IPS DF 6.9 (cell line): ENCODE measurements at places on chromosomes 1 and 21.

DNA sequence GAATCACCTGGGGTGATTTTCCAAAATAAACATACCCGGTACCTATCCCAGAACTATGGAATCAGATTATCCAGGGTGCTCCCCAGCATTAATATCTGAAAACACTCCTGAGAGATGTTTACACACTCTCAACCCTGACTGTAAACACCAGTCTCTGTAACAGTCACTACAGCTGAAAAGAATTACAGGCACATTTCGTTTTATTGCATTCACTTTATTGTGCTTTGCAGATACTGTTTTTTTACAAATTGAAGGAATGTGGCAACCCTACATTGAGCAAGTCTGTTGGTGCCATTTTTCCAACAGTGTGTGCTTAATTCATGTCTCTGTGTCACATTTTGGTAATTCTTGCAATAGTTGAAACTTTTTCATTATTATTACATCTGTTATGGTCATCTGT lies 31.8 kb downstream of the HSF2BP start:
- DNase-seq, result no peak

- no peak for DNase-seq
These were observed 195.2 kb upstream of the RAB4A start for GRCh38 chr1:229075716-229076115.

DNA sequence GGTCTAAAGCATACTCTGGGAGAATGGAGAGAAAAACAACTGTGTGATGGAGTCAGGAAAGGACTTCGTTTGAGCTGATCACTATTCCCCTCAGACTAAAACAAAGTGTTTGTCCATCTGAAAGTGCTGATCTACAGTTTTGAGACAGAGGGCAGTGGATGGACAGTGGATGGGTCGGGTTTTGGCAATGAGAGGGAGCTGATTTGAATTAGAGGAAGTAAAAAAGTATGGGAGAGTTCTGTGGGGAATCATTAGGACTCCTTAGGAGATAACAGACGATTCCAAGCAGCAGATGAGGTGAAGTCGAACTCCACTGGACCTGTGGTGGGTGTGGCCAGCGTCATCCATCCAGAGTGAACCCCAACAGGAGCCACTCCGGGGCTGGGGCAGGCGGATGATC lies 62.3 kb downstream of the PTGS2 start:
- DNase-seq, result no peak

DNA sequence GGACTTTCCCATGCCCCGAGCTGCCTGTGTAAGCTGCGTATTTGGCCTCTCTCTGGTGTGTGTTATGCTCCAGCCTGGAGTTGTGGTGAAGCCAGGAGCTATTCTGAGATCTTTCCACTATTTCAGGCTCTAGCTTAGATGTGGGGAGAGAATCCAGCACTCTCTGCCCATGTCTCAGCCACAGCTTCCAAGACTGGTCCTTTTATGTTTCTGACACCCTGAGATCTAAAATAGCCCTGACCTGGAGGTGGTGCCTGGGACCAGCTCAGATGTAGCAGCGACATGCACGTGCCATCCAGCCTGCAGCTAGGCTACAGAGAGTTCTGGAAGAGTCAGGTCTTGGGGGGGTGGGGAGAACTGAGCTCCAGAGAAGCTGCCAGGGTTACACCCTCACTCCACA lies 76.5 kb downstream of the TENT5C start:
- DNase-seq, result no peak

DNA sequence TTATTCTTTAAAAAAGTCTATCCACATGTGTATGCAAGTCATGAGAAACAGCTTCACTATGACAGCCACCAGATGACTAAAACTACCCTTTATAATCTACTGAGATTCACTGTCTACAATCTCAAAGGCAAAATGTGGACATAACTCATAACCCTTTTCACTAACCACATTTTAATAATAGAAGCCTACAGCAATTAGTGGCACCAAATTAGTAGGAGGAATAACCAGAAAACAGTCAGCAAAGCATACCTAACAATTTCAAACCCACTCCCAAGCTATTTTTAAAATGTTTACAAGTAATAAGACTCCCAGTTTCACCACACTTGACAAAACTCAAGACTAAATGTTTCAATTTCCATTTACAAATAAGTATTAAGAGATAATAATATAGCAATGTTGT lies 442.9 kb downstream of the PTPRC start:
- no peak for DNase-seq

DNA sequence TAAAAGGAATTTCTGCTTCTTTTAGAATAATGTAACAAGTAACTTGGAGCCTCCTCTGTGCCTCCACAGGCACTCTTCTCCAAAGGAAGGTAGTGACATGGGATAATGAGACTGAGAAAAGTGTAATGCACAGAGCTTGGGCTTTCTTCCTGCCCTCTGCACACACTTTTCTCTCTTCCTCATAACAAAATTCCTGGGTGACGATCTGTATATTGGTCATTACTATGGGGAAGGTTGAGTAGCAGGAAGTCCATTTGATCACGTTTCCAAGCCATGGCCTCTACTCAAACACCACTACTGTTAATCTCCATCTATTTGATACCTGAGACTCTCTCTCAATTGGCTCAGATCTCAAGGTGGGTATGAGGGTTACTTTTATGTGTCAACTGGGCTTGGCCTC lies 113.9 kb downstream of the GRIK1 start:
- no peak for DNase-seq

DNA sequence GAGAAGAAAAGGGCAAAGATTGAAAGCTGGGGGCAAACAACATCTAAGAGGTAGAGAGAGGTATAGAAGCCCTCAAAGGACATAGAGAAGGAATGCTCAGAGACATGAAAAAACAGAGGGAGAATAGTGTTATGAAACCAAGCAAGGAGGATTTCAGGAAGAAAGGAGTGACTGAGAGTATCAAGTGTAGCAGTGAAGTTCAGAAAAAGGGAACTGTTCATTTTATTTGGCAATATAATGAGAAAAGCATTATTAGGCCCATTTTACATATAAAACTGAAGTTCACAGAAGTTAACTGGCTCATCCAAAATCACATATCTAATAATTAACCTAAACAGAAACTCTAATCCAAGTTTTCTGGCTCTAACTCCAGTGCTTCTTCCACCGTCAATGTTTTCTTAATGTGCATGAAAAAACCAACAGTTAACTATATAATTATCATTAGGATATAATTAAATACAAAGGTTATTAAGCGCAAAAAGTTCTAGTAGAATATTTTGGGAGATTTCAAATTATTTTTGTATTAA lies 17.7 kb downstream of the NEXN start:
- DNase-seq, result no peak

- DNase-seq, result no peak
These were observed 89.5 kb upstream of the PLXNA2 start for GRCh38 chr1:208333676-208334075.

DNA sequence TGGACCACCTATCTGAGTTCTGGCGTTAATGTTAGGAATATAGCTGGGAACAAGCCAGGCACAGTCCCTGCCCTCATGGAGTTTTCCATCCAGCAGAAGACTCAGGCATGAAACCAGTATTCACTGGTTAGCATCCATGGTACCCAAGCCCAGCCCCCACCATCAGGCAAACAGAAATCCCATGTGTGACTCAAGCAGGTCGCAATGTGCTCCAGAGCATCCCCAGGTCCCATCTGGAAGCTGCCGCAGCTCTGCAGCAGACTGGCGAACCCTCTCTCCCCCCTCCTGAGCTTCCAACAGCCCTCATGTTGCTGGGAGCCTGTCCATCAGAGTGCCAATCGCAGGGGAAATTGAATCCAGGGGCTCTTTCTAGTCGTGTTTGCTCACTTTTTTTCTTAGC lies 174.2 kb downstream of the RRAGC start:
- DNase-seq, result no peak

DNA sequence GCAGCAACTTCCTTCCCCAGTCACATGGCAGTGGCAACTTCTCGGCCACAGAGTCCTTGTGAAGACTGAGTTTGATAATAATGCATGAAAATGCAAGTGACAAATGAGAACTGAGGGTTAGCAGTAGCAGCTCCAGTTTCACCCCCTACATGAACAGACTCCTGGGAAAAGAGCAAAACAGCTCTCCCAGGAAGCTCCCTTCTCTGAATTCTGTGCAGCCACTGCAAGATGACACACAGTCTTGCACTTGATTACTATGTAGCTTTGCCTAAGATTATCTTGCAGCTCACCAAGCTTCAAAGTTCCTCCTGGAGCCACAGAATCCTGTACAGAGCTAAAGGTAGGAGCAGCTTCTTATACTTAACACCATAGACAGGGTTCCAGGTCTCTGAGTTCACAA lies 4.7 kb downstream of the PGBD5 start:
- DNase-seq, result no peak

- DNase-seq, result no peak
These were observed 13.0 kb upstream of the CNIH4 start for GRCh38 chr1:224343679-224344078.

DNA sequence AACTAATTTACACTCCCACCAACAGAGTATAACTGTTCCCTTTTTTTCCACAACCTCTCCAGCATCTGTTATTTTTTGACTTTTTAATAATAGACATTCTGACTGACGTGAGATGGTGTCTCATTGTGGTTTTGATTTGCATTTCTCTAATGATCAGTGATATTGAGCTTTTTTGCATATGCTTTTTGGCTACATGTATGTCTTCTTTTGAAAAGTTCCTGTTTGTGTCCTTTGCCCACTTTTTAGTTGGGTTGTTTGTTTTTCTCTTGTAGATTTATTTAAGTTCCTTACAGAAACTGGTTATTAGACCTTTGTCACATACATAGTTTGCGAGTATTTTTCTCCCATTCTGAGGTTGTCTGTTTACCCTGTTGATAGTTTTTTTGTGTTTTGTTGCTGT lies 375.2 kb downstream of the MATN1 start:
- DNase-seq, result no peak

- no peak for DNase-seq
These were observed 6.1 kb downstream of the NPPA start for GRCh38 chr1:11841245-11842153.

DNA sequence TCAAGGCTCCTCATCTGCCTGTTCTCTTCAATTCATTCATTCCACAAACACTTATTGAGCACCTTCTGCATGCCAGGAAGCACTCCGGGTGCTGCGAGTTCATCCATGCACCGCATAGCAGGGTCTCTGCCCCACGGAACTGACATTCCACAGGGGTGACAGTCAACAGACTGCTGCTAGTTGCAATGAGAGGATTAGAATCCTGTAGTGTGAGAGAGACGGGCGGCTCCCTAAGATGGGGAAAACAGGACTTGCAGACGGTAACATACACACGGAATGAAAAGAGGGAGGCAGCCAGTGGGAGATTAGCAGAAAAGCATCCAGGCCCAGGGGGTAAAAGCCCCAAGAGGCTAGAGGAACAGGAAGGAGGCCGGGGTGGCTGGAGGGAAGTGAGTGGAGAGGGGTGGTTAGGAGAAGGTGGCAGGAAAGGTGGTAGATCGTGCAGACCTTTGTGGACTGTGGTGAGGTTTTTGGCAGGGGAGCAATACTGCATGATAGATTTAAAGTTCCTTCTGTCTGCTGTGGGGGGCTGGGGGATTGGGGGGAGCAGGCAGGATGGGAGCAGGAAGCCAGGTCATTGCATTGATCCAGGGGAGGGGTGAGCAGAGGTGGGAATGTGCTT lies 6.6 kb downstream of the TNFRSF8 start:
- DNase-seq, result no peak

DNA sequence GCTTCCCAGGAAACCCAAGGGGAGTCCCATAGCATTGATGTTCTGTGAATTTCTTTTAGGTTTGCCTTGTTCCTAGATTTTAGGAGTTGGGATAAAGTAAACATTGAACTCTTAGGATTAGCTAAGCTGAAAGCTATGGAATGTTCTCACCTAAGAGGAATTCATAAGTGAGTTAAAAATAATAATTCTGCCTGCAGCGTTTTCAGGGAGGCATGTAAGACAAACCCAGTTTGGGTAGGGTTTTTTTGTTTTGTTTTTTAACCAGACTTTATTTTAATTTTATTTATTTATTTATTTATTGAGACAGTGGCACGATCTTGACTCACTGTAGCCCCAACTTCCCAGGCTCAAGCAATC lies 28.9 kb upstream of the CD101 start:
- DNase-seq, result no peak

DNA sequence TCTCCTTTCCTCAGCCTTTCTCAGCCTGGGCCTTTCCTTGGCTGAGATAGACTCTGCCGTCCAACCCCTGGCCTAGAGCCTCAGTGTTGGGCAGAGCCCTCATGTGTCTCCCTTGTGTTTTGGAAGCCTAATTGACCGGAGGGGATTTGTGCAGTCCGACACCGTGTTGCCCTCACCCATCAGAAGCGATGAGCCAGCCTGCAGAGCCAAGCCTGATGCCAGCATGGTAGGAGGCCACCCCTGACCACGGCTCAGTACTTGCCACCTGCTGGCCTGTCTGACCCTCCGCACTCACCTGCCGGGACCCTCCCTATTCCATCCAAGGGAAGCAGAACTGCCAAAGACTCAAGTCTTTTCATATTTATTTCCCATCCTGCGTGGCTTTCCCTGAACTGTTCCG lies 9.3 kb upstream of the SFN start:
- DNase-seq, result no peak

- no peak for DNase-seq
These were observed 944.5 kb downstream of the KCNT2 start for GRCh38 chr1:195663549-195664280.

DNA sequence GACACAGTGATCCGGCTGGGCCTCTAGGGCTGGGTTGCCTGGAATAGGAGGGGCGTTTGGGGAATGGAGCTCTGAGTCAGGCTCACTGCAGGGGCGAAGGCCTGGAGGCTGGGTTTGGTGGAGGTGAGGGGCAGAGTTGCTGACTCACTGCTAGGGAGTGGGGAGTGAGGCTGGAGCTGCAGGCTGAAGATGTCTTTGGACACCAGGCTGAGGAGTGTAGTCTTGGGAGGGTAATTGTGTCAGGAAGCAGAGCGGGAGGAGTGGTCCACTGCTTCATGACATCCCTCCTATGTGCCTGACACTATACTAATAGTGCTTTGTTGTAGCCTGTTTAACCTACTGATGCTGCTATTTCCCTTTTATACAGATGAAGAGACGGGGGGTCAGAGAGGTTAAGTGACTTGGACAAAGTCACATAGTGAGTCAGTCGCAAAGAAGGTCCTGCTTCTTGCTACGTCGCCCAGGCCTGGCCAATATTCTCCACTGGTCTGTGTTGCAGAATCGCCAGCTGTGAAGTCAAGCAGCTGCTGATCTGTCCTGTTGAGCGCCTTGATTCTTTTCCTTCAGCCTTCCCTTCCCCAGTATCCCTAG lies 13.6 kb downstream of the ACTL8 start:
- no peak for DNase-seq
